ENCODE measurements at places on chromosomes 7 and 10.

GRCh38 chr7:51802718-51803117, 486.1 kb upstream of the COBL start:
- no peak for DNase-seq

DNA sequence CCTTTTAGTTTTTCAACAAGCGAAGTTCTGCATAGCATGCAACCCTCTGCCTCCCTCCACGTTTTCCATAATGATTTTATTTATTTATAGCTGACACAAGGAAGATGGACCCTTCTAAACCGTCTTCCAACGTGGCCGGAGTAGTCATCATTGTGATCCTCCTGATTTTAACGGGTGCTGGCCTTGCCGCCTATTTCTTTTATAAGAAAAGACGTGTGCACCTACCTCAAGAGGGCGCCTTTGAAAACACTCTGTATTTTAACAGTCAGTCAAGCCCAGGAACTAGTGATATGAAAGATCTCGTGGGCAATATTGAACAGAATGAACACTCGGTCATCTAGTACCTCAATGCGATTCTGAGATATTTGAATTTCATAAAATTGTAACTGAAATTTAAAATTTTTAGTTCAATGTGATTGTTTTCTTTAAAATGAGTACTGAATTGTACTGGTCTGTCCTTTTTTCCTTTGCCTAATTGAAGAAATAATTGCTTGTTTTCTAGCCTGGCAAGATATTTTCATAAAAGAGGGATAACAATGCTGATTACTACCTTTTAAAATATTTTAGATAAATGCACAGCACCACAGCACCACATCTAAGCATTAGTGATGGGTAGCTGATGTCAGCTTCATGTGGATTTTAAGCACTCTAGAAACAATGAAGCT, 41.5 kb upstream of the SLC39A12 start:
- no peak for DNase-seq

DNA sequence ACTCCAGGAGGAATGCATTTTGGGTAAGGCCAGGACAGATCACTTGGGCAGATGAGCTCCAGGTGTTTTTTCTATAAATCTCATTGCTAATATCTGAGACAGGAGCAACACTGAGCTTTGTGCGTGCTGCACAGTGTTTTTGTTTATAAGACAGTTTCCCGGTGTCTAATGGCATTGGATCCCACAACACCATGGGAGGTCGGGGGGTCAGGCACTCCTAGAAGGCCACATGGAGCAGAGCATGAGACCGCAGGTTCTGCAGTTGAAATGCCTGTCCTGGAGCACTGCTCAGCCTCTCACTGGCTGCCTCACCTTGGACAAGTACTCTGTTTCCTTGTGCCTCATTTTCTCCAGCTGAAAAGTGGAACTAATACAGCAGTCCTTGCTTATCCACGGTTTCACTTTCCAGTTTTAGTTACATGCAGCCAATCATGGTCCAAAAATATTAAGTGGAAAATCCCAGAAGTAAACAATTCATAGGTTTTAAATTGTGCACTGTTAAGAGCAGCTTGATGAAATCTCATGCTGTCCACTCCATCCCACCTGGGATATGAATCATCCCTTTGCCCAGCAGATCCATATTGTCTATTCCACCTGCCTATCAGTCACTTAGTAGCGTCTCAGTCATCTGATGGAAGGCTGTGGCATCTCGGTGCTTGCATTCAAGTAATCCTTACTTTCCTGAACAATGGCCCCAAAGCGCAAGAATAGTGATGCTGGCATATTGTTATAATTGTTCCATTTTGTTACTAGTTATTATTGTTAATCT, 35.2 kb downstream of the ATXN7L1 start:
- no peak for DNase-seq

- no peak for DNase-seq
These were observed 2.9 kb downstream of the SH2D4B start for GRCh38 chr10:80540618-80540980.

GRCh38 chr7:144957998-144958397, 122.1 kb upstream of the TPK1 start:
- no peak for DNase-seq
